Central memory CD8-positive, alpha-beta T cell (primary cell): ENCODE measurements at places on chromosomes 4 and X.

DNA sequence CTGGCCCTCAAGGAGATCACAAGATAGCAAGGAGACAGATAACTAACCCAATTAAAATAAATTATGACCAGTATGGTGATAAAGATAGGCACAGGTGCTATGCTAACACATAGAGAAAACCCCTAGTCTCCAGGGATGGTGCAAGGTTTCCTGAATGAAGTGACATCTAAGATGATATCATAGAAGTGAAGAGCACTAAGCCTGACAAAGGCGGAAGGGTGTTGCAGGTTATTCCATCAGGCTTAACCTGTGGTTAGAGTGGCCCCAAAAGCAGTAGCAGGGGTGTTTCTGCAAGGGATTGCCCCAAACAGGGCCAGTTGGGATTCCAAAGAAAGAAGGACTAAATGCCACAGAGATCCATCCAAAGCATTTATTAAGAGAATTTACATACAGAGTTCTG is 249.2 kb downstream of the IDS start:
- DNase-seq, result no peak

DNA sequence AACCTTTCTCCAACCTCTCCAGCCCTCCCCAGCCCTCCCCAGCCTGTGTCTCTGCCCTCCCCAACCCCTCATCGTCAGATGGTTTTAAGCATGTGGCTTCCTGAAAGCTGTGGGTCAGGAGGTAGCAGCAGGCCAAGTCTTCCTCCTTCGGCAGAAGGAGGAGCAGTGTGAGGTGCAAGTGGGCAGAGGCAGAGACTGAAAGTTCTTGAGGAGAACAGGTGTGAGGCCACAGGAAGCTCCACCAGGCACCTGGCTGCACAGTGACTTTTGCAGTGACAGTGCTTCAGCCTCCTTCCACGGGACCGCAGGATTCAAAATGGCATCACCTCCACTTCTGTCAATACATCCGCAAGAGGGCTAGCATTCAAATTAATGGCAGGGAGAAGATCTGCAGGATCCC is 203.9 kb upstream of the LEF1 start:
- no peak for DNase-seq

DNA sequence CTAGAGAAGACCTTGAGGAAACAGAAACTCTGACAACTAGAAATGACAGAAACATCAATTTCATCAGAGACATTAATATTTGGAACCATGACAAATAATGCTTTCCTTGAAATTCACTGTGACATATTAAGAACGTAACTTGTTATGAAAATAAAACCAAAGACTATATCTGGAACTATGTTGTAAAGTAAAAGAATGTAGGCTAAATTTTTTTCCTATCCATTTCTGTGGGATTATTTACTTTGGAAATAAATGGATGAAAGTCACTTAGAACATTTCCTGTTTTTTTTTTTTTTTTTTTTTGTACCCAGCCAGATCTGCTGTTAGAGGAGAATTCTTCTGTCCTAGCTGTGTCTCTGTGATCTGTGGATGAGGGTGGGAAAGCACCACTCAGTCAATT is 255.9 kb downstream of the SPRY1 start:
- no peak for DNase-seq

DNA sequence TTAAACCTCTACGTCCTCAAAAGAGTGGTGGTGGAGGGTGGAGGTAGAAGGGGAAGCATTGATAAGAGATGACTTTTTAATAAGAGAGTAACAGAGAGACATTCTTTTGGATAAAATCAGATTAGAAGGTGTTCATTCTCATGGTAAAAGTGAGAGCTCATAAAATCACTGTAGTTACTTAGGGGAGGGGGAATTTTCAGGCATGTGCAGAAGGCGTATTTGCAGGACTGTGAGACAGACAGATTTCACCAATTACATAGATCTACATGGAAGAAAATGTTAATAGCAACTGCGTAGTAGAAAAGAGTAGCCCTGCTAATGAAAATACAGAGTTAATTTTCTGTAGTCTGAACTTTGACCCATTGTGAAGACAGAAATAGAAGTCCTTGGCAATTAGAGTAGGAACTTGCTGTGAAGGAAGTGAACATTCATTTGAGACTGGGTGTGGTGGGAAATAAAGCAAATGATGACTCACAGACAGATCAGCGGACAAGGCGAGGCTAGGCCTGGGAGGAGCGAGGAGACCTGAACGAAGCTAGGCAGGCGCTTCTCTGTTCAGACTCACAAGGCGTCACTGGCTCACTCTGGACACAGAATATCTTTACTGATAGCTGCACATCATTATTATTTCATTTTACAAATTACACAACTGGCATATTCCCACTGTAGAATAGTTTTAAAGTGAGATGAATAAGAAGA is 57.2 kb upstream of the FAM9C start:
- DNase-seq, result no peak

DNA sequence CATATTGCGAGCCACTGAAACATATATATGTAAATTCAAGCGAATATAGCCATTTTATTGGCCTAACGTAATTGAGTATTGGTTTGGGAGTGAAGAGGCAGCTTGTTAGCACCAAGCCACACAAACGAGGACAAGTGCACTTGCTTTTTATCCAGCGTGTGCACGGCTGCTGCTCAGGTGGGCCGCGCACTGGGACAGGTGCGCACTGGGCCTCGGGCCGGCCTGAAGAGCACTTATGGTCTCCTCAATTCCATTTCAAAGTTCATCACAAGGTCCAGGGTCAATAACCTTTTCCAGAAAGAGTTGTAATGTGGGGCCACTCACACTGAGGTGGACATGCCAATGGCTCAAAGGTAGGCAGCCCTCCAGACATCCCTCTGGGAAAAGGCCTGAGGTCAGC is 95.9 kb downstream of the ATP8A1 start:
- no peak for DNase-seq

DNA sequence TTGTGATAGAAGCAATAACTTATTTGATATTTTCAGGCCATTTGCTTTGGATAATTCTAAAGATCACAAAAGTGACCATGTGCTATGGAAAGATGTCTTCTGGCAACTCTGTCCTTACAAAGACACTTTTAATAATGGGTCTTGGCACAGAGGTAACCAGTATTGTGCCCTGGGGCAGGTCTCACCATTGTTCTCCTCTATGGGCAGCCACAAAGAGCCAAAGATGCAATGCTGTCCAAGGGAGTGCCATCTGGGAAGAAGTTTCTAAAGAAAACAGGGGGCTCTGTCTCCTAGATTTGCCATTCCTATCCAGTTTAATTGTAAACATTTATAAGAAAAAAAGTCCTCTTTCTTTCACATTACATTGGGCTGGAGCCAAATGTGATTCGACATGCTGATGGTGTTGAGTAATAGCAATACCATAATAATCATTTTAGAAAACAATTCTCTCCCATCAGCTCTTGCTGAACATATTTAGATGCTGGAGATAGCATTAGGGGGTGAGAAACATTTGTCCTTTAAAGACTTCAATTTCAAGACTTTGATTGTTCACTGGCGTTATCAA is 179.9 kb downstream of the KIT start:
- DNase-seq, result no peak

- DNase-seq, result no peak
These were observed 6.9 kb upstream of the BBS7 start for GRCh38 chr4:121877041-121877773.

- DNase-seq, result no peak
These were observed 647 bp downstream of the OPHN1 start for GRCh38 chrX:68432648-68433047.

DNA sequence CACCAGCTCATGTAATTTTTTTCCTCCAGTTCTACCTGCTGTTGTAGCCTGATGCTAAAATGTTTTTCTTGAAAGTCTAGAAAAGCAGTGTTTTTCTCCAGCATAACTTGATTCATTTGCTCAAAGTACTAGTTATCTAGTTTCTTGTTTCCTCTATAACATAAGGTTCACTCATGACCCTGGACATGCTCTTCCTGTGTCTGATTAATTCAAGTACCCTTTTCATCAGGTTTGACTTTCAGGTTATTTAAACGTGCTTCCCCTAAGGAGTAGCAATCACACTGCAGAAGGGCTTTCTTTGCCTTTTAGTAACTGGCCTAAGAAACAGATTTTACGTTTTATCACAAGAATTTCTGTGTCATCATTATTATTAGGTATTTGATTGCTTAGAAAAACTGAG is 66.8 kb upstream of the EGFL6 start:
- DNase-seq, result no peak

DNA sequence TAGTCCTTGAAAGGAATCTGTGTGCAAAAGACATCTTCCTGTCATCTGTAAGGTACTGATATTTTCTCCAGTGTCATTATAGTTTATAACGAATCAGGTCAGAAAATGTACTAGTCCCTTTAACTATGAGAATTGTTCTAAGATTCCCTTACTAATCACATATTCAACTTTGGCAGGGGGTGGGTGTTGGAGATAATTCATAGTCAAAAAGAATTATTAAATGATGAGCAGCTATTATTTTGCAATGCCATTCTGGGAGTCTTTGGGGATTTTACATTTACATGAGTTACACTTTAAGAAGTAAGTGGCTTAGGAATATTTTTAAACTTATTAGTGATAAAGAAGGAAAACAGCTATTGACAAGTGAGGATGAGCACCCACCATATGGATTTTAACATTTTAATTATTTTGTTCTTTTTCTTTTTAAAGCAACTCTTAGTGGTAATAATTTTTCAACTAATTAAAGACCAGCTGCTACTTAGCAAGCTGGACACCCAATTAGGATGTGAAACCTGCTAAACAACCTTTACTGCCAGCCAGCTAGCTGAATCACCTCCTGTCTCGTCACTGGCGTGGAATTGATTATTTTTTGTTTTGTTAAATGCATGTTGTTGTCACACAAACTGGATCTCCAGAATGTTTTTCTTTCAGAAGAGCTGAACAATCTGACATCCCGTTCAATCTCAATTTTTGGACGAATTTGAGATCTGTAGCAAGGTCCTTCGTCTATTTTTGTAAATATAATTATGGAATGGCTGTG is 219.2 kb downstream of the ARAP2 start:
- no peak for DNase-seq
